ENCODE measurements at places on chromosomes 7 and 10. TPM values are rescaled to one million over a fixed set of nuclear protein-coding genes. Genes with fewer than 3 reads are reported as not detected.

DNA sequence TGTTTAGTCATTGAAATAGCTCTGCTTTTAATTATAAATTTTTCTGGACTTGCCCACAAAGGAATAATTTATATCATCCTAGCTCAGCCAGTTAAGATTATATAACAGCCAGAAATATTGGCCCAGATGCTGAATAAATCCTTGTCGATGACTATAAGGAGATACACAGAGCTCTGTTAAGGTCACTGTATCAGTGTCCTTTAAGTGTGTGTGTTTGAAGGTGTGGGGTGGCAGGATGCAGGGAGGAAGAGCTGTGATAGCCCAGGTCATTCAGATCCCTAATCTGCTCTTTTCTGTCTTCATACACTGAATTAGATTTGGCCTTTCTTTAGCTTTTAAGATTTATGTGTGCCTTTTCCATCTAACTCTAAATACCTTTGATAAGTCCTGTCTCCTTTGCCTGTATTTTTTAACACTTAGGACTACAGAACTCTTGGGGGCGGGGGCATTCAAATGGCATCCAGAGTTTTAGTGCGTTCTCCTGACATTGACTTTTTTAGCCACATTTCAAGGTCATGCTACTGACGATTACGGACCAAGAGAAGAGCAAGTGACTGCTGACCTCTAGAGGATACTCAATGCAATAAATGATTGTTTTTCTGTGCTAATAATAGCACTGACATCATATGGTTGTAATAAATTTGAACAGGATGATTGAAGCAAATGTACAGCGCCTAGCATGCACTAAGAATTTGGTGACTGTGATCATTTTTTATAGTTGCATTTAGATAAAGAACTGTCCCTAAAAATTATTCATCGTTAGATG, 172.3 kb downstream of the CACNB2 start:
- DNase-seq = peak; percentile 30

- no peak for DNase-seq
Measured at GRCh38 chr10:94423627-94424026, 21.3 kb downstream of the TBC1D12 start.

GRCh38 chr7:16954321-16954720, 72.5 kb upstream of the AGR3 start:
- no peak for DNase-seq

DNA sequence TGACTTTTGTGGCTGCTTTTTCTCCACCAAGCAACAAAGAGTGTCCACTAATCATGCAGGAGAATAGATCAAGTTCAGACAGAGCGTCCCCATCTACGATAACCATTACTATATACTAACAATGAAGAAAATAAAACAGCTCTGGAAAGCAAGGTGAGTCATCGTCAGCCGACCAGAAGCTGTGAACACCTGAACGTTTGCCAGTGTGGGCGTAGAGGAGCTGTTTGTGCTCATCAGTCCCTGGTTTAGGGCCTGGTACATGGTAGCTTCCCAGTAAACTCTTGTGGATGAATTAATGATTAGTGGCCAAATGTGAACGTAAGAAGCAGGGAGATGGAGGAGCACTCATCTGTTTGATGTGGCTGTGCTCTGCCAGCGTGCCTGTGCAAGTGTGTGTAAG, 180.7 kb downstream of the EVX1 start:
- no peak for DNase-seq

DNA sequence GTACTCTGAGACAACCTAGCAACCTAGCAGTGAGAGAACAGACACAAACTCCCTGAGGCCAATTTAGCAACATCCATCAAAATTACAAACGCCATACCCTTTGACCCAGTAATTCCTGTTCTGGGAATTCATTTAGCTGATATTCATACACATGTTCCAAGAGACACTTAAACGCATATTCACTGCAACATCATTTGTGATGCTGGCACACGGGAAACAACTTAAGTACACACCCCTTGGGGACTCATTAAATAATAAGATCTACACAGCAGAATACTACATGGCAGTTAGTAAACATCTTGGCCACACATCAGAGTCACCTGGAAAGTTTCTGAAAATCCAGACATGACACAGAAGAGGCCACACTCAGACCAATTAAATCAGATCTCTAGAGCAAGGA, 17.6 kb downstream of the NUDCD3 start:
- DNase-seq = no peak

JAKMIP3 gene
- 0.31 TPM for total RNA-seq

DNA sequence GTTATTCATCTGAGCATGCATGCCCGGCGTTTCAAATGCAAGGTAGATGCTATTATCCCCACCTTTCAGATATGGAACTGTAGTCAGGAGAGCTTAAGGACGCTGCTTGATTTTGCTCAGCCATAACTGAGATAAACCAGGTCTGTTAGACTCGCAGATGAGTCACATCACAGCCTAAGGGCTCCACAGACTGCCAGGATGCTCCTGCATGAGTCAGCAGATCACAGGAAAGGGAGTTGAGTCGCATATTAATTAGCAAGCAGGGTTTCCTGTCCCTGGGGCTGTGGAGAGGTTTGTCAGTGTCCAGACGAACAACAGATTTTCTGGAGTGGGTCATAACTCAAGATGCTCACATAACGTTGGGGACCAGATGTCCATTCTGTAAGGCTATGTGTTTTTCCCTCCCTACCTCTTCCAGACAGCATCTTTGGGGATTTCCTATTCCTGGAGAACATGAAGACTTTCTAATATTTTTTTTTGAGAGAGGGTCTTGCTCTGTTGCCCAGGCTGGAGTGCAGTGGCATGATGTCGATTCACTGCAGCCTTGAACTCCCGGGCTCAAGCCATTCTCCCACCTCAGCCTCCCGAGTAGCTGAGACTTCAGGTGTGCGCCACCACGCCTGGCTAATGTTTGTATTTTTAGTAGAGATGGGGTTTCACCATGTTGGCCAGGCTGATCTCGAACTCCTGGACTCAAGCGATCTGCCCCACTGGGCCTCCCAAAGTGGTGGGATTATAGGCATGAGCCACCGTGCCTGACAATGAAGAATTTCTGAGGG, 36.7 kb downstream of the PFKFB3 start:
- no peak for DNase-seq

GRCh38 chr10:43160046-43160920, 22.0 kb downstream of the CSGALNACT2 start:
- DNase-seq = no peak

DNA sequence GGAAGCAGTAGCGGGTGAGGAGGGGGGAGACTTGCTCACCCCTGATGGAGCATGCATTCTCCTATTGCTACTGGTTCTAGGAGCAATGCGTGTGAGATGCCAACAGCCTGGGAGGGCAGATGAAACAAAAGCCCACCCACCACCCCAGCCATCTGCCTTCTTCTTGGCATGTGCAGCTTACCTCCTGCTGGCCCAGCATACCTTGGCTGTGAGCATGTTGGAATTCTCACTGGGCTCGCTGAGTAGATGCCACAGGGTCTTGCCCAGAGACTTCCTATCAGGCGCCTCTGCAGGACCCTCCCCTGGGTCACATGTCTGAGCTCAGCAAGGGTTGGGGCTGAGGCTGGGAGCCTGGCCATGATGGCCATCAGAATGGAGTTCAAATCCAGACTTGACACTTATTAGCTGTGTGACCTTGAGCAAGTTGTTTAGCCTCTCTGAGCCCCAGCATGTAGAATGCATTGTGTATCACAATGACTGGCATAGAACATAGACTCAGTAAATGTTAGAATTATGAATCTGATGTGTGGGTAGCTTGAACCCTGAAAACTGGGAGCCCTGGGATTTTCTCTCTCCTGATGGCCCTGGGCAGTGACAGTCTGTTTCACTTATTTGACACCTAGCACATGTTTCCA, 38.2 kb downstream of the CDH23 start:
- DNase-seq = no peak

Data from neural progenitor cell (in vitro differentiated cells).